ENCODE measurements at places on chromosomes 6 and 20.

DNA sequence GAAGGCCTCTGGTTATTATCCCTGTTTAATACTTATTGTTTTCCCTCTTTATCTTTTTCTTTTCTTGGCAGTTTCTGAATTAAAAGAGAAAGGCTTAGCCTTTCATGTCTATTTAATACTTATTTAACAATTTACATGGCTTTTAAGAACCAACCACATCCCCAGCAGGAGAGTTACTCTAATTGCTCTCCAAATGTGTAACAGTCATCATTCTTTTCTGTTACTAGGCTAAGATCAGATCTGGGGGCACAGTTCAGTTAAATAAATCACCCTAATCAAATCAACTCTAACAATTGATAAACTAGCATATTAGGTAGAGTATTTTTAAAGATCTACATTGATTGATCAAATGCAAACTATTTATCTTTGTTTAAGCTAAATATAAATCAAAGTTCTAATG lies 54.1 kb upstream of the NT5E start:
- no peak for DNase-seq

- no peak for DNase-seq
Measured at GRCh38 chr6:123803504-123804013, at the start of gene NKAIN2. NKAIN2 (plus strand) TSS chr6:123803865.

- DNase-seq: no peak
Measured at GRCh38 chr6:87029711-87030314, 65.1 kb downstream of the CGA start.

DNA sequence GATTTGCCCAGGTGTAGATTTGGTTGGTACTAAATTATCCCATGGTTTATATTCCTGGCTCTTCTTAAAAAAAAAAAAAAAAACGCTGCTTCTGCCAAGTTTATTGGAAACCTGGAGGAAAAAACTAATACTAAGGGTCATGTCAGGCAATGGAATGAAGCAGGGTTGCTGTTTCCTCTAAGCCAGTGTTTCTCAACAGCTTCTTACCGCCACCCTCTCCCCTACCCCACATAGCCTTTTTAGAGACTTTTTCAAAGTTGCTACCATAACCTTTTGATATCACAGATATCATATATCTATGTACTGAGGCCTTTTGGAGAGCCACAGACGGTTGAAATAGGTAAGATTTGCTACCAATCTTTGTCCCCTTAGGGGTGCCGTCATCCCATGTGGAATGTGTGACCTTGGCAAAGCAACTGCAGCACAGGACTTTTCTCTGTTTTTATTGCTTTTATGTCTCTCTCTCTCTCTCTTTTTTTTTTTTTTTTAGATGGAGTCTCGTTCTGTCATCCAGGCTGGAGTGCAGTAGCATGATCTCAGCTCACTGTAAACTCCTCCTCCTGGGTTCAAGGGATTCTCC lies 35.0 kb downstream of the SYTL3 start:
- DNase-seq: no peak

DNA sequence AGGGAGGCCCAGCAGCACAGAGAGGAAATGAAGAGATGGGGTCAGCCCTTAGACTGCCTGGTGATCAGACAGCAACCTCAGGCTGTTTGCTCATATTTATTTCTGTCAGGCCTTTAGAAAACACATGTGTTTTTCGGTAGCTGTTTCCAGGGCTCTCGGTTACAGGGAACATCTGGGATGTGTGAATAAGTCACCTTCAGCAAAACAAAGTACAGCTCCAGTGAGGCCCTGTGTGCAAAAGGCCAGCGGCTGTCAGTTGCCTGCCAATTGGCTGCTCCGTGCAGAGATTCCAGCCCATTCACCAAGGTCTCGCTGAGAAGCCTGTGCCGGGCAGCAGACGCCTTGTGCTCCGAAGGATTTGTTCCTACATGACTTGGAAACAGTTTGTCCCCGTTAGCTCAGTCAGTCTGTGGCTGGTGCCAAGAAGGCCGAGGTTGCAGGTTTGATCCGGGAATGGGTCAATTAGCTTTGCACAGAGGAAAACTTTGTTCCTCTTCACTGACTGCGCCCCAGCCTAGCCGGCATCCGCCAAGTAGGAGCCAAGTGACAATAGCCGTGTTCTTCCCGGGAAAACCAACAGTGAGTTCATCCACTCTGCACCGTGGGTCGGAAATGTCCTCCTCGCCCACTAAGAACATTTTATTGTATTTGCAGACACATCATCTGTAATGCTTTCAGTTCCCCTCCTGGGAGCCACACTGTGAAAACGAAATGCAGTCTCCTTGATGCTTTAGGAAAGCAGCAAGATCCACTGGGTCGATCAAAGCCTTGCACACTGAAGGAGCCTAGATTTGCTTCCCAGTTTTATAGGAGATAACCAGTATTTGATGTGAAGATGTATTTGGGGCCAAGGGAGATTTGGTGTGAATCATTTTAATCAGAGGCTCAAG lies 315.4 kb upstream of the CDYL start:
- no peak for DNase-seq

DNA sequence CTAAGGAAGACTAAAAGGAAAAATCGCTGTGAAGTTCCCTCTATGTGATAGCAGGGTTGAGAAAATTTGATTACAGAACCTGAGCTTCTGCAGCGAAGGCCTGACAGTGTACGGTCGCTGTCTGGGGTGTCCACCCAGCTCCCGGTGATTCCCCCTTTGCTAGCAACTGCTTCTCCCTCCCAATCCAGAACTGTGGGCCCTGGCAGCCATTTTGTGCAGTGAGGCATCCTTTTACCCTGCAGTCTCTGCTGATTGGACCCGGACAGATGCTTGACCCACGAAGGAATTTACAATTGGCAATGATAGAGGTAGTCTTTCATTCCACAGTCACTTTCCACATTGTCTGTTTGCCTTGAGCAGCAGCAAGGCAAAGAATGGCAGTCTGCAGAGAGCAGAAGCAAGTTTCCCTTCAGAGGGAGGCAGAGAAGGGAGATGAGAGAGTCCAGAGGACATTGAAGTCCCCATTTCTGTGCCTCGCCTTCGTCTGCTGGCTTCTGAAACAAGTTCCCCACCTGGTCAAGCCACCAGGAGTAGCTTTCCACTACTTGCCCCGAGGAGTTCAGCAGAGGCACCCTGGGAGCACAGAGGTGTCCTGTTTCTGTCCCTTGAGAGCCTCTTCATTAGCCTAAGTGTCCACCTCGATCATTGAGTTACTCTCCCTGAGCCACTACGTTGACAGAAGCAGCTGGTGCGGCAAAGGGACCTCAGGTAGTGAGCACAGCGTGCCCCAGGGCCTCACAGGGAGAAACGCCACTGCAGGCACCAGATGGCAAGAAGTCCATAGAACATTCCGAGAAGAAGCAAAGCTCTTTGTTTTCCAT lies 370.3 kb downstream of the NRN1 start:
- no peak for DNase-seq

- DNase-seq: no peak
Measured at GRCh38 chr20:64189530-64189966, 25.3 kb downstream of the MYT1 start.

DNA sequence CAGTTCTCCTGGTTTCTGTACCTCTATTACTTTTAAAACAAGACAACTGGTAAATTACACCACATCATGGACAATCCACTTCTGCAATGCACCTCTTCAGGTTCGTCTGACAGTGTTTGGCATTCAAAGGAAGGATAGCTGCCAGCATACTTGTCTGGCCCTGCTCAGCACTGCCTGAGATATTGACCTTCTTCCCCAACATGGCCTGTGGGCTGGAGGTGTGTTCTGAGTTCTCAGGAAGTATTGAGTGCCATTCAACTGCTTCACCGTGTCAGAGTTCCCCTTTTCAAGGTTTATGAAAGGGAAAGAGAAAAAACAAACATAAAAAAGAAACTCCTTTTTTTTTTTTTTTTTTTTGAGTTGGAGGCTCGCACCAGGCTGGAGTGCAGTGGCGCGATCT lies 267.9 kb upstream of the SASH1 start:
- DNase-seq: no peak

DNA sequence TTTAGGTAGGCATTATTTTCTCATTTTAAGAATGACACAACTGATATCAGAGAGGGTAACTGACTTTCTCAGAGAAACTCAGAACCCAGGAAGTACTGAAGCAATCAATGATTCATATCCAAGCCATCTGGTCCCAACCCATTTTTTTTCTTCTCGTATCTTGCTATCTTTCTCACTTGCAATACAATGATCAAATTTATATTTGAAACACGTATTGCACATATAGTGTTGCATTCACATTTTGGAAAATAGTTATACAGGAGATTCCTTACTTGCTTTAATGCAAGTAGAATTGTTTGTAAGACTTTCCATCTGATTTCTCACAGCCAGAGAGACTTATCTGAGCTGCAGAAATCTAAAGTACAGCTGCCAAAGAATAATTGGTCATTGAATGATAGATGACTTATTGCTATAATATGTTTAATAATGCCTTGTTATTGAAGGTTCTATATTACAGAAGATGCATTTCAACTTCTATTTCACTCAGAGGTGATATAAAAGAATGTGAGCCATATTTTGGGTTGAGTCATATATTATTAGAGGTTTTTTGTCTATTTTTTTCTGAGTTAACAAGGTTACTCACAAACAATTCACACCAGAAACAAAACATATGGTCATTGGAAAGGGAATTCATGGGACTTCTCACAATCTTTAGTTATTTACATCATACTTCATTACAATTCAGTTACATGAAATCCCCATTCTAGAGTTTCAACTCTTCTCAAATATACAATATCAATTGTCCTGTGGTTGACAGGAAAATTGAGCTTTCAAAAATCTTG lies 337.5 kb upstream of the CITED2 start:
- no peak for DNase-seq

DNA sequence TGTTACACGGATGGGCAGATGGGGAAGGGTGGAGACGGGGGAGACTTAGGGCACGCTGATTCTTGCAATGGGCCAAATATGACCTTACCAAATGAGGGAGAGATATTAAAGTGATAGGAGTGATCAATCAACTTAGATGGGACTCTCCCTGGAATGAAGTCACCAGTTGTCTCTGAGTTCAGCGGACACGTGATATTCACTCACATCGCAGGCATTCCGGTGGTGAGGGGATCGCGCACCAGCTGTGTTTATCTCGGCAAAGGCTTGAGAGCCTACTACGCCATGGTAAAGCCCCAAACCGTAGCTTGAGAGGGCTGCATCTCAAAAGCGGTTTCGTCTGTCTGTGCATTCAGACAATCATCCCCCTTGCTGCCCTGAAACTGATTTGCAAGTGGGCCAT lies 5.5 kb downstream of the BMP7 start:
- DNase-seq: no peak

GRCh38 chr20:63911176-63911575 lies 16.2 kb downstream of the DNAJC5 start:
- DNase-seq: no peak

DNA sequence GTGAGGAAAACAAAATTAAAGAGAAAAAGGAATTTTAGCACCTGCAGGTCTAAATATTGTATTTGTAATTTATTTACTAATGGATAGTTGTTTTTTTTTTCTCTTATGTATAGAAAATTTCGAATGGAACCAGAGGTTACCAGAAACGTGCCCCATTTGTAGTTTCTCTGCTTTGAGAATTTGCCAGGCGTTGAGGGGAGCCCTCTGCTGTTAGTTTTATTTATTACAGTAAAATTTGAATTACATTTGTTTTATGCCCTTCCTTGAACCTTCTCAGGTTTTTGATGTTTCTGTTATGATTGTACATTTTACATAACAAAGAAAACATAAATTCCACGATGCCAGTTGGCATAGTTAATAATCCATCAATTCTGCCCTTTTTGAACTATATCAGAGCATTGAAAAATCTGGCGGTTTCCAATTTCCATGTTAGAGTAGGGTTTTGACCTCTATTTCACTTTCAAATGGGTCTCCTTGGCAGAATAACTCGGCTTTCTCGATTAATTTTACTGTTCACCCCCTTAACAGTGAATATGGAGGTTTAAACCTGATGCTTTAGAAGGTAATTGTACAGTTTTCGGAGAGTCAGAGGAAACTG lies 35.1 kb upstream of the RFPL4B start:
- no peak for DNase-seq

DNA sequence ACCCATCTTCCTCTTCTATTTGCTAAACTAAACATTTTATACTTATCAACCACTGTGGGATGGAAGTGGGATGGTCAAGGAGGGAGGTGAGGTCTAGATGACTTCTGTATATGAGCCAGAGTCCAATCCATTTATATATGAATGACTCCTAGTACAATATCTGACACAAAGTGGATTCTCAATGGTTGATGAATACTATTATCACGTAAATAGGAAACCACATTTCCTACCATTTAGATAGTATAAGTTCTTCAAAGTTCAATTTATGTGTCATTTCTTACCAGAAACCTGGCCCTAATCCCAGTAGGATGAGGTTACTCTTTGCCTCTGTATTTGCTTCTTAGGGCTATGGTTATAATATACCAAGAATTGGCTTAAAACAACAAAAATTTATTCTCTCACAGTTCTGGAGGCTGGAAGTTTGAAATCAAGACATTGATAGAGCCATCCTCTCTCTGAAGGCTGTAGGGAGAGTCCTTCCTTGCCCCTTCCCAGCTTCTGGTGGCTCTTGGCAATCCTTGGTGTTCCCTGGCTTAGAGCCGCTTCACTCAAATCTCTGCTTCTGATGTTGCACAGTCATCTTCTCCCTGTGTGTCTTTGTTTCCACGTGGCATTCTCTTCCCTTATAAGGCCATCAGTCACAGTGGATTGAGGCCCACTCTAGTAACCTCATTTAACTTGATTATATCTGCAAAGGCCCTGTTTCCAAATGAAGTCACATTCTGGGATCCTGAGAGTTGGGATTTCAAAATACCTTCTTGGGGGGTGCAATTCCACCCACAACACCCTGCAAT lies 41.0 kb upstream of the RAB23 start:
- DNase-seq: no peak
